ENCODE measurements at places on chromosomes 12 and 14.

DNA sequence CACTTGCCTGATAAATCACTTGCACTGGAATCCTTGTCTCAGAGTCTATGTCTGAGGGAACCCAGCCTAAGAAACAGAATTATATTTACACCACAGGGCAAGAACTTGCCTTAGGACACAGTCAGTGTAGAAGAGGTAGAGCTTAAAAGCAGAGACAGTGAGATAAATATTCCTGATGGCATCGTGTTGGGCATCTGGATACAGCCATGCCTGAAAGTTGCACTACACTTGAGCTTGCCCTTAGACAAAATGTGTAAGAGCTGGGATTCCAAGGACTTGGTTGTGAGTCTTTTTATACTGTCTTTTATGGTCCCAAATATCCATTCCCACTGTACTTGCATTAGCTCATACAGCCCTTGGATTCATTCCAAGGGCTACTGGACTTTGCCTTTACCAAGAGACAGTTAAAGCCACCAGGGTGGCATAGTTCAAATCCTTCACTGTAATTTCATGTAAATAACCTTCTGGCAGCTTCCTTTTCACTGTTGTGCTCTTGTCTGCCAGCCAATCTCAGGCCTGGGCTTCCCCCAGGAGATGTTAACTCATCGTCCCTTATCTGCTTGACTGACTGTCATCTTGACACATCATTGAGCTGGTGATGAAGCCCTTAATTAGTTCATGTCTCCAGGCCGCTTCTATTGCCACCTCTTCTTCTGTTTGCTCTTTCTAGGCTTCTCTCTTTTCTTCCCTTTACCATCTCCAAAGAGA lies 577.9 kb upstream of the TBX3 start:
- DNase-seq: no peak

DNA sequence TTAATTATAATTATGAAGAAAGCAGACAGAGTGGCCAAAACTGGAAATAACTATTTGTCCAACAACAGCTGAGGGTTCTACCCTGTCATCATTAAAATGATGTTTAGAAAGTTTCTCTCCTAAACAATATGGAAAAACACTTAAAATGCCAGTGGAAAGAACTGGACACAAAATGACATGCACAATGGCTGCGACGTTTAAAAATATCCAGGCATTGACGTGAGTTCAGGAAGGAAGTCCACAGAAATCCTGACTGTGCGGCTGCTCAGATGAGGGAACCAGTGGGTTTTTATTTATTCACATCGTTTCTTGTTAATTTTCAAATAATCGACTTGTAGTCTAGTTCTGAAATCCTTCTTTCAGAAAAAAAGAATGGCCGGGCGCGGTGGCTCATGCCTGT lies 58.3 kb downstream of the CCNK start:
- no peak for DNase-seq

DNA sequence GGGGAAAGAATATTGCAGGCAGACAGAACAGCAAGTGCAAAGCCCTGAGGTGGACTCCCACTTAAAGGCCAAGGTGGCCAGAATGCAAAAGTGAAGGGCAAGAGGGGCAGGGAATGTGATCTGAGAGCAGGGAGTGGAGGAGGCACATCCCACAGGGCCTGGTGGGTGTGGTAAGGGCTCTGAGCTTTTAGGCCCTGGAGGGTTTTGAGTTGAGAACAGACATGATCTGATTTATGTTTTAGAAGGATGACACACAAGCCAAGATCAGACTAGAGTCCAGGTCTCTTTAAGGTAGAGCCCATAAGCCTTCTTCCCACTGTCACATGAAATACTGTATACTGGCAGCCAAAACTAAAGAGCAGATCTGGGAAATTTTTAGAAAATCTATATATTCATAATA lies 162.5 kb downstream of the SLC38A4 start:
- no peak for DNase-seq

DNA sequence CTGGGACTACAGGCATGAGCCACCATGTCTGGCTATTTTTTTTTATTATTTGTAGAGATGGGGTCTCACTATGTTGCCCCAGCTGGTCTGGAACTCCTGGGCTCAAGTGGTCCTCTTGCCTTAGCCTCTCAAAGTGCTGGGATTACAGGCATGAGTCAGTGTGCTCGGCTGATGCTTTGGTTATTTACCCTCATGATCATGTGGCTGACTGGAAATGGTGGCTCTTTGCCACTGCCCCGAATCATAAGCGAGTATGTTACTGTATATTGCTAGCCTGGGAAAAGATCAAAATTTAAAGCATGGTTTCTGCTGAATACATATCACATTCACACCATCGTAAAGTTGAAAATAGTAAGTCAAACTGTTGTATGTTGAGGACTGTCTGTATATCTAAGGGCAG lies 101.1 kb downstream of the RGS6 start:
- DNase-seq: no peak

- no peak for DNase-seq
Measured at GRCh38 chr14:51612449-51612848, 39.3 kb upstream of the FRMD6 start.

GRCh38 chr14:65128096-65128495 lies 25.8 kb upstream of the MAX start:
- DNase-seq: no peak

DNA sequence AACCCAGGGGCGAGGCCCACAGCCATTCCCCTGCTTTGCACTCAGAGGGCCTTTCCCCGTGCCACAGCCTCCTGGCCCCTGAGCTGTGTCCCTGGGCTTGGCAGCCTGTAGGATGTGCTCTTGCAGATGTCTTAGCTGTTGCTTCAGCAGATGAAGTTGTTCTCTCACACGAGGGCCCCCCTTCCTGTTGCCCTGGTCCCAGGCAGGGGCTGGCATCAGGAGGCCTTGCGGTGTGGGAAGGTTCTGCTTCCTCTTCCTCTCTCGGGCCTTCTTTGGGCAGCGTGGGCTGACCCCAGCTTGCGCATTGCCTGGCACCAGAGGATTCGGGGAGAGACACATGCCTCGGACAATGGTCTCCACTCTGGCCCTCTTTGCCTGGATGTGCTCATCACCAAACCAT lies 12.7 kb downstream of the PROX2 start:
- DNase-seq: no peak

GRCh38 chr12:123270214-123271000 lies 1.2 kb downstream of the CDK2AP1 start:
- no peak for DNase-seq

DNA sequence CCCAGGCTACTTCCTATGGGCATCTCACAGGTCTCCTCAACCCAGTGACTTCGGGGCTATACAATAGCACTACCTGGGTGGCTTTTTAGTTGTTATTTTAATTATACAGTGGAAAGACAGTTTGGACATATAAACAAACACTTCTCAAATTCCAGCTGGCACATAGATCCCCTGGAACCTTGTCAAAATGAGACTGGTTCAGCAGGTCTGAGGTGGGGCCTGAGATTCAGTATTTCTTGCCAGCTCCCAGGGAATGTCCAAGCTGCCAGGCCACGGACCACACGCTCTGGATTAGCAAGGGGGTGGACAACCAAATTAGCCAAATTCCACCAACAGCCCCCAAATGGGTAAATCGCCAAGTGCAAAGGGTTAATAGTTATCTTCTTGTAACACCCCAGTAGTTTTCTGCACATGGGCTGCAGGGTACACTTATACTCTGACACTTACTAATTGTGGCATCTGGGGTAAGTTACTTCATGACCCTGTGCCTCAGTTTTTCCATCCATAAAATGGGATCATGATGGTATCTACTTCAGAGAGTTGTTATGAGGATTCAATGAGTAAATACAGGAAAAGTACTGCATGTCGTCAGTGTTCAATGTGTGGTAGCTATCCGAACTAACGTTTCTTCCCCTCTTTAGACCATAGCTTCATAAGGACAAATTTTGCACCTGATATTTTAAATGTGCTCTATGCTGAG lies 789.4 kb upstream of the TBX3 start:
- DNase-seq: no peak

DNA sequence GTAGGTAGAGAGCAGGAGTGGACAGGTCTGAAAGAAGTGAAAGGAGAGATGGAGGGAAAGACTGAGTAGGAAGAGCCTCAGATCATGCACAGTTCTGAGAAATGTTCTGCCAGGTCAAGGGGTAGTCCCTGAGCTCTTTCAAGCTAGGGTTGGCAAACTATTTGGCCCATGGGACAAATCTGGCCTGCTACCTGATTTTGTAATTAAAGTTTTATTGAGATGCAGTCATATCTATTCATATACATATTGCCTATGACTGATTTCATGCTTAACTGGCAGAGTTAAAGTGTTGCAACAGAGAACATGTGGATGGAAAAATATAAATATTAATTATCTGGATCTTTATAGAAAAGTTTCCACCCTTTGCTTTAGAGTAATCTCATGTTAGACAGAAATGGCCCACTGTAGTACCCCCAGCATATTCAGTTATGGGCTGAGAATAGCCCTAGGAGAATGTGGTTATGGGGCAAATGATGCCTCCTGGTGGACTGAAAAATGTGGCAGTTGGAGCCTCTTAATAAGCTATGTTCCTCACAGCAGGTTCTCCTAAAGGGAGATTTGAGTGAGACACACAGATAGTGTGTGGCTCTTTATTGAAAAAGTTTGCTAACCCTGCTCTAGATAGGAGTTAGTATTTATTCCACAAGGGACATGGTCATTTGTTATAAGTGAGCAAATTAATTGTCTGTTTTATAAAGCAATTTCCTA lies 476.9 kb downstream of the LRIG3 start:
- DNase-seq: no peak

GRCh38 chr12:46717868-46718267 lies 107.9 kb downstream of the SLC38A4 start:
- no peak for DNase-seq

GRCh38 chr14:99995700-99996356 lies 69.4 kb upstream of the EVL start:
- peak; percentile 68 for DNase-seq

GRCh38 chr12:115000038-115000437 lies 316.1 kb upstream of the TBX3 start:
- DNase-seq: no peak

GRCh38 chr12:122517877-122518276 lies 8.9 kb downstream of the RSRC2 start:
- no peak for DNase-seq

GRCh38 chr12:95763809-95764253 lies 26.7 kb downstream of the NTN4 start:
- DNase-seq: no peak

DNA sequence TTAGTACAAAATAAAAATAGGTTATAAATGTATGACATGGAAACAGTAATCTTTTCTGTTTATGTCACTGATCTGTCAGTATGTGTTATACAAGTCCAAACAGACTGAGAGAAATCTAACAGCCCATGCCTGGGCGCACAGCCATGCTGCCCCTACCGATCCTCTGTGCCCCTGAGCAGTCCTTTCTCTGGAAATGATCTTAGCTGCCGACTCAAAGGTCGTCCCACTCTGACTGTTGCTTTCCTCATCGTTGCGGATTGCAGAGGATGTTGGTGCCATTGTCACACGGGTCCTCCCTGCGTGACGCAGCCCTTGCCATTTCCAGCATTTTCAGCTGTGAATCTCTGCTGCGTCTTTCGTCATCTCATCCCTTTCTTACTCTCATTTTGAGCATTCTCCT lies 82.9 kb upstream of the DYNC1H1 start:
- DNase-seq: no peak

DNA sequence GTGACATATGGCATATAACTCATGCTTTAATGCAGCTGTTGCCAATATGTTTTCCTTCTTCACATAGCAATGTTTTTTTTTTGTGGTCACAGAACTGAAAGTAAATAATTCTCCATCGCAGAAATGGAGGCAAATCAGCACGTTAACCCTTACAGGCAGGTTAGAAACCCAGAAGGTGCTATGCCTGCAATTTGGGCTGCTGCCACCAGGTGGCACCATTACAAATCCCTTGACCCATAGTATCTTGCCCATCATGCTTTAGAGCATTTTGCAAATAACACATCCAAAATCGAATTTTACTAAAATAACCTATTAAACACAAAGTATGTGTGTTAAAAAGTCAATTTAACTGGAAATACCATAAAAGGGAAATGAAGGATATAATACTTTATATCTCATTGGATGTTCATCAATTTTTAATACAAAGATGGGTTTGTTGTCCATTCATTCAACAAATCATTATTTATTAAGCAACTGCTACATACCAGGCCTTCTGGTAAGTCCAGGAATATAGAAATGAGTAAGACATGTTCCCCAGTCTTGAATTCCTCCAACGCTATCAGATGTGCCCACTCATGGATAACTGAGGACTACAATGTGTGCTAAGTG lies 340.1 kb downstream of the GLT1D1 start:
- no peak for DNase-seq

DNA sequence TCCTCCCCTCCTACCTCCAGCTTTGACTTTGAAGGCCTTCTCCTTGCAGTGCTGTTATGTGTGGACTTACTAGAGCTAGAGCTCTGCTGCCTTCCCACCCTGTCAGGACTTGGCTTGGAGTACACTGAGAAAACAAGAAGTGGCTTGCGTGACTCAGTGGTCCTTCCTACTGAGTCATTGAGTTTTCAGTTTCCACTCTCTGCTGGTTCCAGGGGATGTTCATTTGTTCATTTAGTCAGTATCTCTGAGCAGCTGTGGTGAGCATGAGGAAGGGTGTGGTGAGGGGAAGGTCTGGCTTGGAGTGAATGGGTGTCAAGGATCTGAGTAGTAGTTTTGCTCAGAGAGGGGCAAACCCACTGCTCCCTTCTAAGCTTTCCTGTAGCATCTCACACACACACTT lies 17.2 kb upstream of the ELK3 start:
- DNase-seq: peak; percentile 85

GRCh38 chr12:63319386-63319785 lies 168.4 kb upstream of the AVPR1A start:
- DNase-seq: no peak

- no peak for DNase-seq
Measured at GRCh38 chr12:107163413-107163812, 70.1 kb upstream of the CRY1 start.

DNA sequence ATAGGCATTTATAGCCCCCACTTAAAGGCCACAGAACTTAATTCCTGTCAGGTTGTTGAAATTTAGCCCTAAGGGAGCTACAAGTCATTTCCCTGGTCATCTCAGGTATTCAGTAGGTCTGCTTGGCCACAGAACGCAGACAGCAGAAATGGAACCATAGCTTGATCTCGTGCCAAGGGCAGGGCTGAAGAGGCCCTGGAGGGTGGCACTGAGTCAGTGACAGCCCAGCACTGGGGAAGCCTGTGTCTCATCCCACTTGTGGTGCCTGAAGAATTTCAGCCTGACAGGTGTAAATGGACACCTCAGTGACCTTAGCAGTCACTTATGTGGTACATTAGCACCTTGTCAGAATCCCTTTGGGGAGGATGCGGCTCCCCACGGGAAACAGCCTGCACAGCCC lies 6.6 kb downstream of the PRKAB1 start:
- DNase-seq: no peak

GRCh38 chr14:99679111-99679510 lies 5.0 kb upstream of the CYP46A1 start:
- DNase-seq: no peak

GRCh38 chr12:102483466-102483865 lies 3.1 kb upstream of the IGF1 start:
- DNase-seq: no peak

DNA sequence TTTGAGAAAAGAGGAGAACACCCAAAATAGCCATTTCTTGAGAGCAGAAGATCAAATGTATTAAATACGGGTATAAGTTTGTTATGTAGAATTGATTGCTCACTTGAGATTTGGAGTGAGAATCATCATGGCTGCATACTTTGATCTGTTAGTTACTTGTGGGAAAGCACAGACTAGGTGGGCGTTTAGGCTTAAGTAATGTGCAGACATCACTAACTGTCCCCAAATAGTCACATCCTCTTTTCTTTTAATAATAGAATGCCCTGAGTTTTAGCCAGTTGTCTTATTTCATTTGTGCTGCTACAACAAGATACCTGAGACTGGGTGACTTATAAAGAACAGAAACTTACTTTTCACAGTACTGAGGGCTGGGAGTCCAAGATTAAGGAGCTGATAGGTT lies 14.3 kb upstream of the GTF2A1 start:
- no peak for DNase-seq

GRCh38 chr14:31205681-31206535 lies 1.7 kb downstream of the HECTD1 start:
- no peak for DNase-seq
